ENCODE measurements at places on chromosomes 11 and 22.

DNA sequence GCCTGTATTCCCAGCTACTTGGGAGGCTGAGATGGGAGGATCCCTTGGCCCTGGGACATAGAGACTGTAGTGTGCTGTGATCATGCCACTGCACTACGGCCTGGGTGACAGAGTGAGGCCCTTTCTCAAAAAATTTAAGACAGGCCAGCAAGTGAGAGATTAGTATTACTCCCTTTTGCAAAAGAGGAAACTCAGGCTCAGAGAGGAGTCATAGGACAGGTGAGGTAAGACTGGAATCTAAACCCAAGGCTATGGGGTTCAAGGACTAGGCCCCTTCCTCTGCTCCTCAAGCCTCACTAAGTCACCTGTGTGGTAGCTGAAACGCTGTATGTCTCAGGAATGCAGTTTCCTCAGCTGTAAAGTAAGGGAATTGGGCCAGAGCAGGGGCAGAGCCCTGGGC, 1.6 kb upstream of the P2RY2 start:
- DNase-seq, result no peak

GRCh38 chr22:28935713-28936112, 52.3 kb downstream of the ZNRF3 start:
- peak; percentile 29 for DNase-seq

DNA sequence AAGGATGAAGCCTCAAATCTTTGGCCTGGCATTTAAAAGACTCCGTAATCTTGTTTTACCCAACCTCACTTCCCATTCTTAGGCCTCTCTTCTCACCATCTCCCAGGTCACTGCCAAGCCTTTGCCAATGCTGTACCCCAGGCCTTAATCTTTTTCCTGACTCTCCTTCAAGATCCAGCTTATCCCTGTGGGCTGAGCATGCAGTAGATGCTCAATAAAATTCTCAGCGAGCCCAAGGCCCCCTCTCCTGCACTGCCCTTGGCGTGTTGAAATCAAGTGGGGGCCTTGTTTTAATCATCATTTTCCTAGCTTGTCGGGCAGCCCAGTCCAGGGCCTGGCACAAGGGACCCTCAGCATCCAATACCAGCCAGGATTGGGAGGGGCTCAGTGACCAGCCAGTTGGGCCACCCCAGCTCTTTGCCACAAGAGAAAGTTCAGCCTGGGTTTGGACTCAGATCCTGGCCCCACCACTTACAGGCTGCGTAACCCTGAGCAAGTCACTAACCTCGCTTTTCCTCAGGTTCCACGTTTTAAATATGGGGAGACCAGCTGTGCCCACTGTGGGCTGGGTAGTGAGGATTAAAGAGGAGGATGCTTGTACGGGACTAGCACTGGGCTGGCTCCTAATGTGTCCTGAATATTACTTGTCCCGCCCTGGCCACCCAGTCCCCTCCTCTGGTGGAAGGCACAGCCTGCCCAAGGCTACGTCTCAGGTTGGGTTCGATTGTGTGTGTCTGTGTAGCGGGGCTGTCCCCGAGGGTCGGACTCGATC, 943 bp upstream of the YWHAH start:
- DNase-seq, result no peak

DNA sequence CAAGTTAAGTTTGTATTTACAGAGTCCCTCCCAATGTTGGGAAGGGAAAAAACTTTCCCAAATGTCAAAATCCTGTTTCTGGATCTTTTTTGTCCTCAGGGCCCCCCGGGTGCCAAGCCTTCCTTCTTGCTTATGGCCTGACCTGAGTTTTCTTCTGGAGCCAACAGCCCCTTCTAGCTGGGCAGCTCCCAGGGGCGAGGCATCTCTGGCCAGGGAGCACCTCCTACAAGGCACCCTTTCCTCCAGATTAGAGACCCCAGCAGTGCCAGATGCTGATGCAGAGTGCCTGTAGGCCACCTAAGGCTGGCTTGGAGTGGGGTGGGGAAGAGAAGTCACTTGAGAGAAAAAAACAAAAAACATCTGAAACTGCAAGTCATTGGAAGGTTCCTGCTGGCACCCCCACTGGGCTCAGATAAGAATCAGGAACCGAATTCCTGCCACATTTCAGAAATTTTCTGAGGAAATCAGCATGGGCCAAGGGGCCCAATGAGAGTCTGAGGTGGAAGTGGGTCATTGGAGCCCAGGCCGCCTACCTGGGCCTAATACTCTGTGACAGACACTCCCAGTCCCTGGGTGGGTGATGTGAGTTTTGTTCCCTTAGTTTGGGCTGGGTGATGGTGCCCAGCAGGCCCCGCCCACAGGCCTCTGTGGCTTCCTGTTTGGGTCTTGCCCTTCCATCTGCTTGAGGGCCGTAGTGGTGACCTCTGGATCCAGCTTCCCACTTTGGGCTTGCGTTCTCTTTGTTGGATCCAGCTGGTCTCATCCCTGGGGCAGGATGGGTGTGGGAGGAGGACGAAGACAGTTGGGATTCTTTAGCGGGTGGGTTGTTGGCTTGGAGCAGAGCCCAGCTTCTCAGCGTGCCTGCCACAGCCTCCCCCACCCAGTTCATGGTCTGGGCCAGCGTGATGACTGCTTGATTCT, 40.6 kb downstream of the PARVA start:
- DNase-seq, result peak; percentile 57

DNA sequence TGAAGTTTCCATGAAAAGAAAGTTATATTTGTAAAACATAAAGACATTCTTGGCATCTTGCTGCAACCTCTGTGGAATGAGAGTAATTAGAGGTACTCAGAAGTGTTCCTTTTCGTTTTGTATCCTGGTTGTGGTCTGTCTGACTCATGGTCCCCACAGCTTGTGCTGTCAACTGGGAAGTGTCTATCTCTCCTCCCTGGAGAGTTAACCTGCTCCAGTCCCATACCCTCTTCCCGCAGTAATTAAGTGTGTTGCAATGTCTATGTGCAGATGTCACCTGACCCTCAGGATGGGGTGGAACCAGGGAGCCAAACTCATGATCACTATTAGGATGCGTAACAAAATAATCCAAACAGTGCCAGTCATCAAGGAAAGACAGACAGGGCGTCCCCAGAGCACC, 23.0 kb upstream of the ZDHHC13 start:
- peak; percentile 40 for DNase-seq

- DNase-seq, result peak; percentile 82
These were observed 6.4 kb downstream of the TP53I11 start for GRCh38 chr11:44944181-44944852.

DNA sequence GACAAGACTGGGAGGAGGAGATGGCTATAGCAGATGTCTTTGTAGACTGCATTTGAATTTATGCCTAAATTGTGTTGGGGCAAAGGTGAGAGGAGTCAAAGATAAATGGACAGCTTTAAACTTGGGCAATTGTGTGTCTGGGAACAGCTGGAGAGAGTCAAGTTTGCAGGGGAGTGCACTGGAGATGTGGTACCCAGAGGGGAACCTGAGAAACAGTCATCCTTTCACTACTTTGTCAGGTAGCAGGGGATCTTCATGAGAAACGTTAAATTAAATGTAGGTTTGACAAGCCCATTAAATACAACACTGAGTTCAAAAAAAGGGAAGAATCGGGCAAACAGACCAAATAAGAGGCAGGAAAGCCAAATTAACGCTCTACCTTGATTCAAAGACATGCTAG, 277.7 kb downstream of the OPCML start:
- DNase-seq, result no peak

DNA sequence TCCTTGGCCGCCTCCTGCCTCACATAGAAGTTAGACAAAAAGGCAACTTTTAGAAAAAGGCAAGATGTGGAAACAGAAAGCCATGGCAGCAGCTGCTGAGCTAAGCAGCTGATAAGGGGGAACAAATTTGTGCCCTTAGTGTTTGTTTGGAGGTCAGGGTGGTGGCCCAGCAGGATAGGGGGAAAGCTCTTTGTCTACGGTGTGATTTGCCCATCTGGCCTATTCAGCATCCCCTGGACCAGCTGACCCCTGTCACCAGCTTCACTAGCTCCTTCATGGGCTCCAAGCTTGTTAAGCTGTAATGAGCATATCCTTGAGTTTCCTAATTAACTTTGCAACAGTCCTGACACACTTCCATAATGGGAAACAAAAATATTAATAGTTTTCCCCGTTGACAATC, 5.9 kb upstream of the ME3 start:
- DNase-seq, result peak; percentile 49

DNA sequence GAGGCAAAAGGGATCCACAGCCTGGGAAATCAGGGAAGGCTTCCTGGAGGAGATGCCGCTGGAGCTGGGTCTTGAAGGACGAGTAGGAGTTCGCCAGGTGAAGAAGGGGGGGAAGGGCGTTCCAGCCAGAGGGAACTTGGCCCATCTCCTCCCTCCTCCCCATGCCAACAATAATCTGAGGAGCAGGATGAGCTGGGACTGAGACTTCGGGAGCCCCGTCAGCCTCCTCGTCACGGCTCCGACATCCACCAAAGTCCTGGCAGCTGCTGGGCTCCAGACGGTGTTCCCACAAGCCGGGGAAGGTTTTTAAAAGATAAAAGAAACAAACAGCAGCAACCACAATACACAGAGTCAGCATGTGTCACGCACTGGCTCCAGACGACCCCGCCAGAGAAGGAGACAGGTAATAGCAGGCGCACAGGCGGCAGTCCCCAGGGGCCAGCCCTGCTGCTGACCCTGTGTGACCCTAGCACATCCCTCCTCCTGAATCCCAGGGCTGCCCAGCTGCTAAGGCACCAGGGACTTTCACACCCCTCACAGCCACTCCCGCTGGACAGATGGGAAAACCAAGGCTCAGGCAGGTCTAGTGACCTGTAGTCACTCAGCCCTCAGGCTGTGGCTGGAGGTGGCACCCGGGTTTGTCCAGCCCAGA, 37.3 kb downstream of the NUP50 start:
- DNase-seq, result peak; percentile 40

GRCh38 chr11:112665291-112665690, 295.9 kb upstream of the NCAM1 start:
- no peak for DNase-seq

- DNase-seq, result peak; percentile 62
These were observed 25.5 kb downstream of the PTPRJ start for GRCh38 chr11:48005831-48006270.

DNA sequence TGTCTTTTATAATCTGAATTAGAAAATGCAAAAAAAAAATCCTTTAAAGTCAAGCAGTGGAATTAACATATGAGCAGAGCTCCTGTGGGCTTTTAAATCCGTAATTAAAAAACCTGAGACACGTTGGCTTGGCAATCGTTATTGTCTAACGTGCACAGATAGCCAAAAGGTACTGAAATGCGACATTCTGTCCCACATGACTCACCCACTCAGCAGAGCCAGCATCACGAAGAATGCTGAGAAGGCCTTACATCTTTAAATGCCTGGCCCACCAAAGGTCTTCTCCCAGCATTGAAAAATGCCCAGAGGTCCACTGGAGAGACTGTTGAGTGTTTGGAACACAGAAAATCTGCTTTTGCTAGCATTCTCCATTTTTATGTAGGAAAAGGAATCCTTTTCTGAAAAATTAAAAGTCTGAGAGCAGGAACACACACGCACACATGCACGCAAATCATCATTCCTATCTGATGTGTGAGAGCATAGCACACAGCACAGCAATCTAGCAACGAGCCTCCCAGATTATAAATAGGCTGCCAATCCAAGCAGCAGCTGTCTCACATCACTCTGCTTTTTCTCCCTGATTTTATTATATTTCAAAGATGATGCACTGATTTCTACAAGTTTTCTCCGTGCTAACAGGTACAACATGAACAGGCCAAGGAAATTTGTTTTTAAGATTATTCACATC, 94.5 kb downstream of the PHF21A start:
- DNase-seq, result no peak

DNA sequence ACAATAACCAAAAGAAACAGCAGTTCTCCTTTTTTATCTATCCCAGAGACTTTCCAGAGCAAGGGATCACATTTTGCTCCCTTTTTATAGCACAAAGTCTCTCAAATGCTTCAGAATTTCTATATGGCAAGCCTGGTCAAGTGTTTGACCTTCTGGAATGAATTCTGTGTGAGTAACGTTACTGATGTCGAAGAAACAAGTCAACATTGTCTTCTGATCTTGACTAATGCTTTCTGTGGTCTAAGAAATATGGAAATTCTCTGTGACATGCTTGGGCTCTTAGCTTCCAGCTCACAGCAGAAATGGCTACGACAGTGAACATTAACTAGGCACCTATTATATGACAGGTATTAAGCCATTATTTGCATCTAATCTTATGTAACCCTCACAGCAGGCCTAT, 411.7 kb downstream of the CADM1 start:
- no peak for DNase-seq

DNA sequence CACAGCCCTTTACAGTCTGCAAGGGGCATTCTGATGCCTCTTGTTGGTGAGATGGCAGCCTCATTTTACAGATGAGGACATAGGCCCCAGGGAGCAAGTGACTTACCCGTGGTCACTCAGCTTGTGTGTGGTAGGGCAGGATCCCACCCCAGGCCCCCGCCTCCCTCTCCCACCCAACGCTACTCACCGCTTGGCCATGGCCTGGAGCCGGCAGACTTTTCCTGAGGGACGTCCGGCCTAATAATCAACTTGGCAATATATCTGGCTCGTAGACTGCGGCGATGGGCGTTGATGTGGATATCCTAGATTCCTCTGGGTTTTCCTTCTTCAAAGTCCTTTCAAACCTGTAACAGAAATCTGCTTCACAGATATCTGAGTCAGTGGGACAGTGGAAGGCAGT, 57.1 kb downstream of the ARHGAP8 start:
- no peak for DNase-seq

DNA sequence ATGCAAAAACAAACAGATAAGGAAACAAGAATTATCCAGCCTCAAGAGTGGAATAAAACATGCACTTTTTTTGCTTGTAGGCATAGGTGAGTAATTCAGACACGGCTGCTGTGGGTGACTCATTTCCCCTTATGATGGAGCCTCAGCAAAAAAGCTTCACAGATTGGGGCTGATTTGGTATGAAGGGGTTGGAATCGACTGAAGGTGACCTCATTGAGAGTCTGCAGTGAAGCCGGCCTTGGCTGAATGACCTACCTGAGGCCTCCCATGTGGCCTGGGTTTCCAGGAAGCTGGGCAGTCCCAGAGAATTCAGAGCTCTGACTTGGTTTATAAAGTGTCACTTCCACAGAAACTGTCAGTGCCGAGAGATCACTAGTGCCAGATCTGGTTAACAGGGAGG, 34.2 kb upstream of the VPREB1 start:
- no peak for DNase-seq

GRCh38 chr11:130979386-130979972, 63.2 kb upstream of the SNX19 start:
- peak; percentile 51 for DNase-seq

DNA sequence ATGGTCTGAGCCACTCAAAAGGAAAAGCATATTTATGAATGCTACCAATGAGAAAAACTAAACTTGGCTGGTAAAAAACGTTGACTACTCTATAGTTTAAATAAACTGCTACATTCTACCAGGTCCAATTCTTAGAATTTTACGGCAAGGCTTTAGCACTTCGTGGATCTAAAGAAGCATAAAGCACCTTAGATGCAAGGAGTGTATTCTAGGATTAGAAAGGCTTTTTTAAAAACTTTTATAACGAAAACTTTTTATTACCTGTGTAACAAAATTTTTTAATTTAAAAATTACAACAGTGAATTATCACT, 13.9 kb downstream of the PHF21A start:
- no peak for DNase-seq

GRCh38 chr11:119422809-119423508, at the start of gene THY1:
Gene THY1 (minus strand): TSS chr11:119423172. CDS start chr11:119420905, 2,267 bp downstream.
- DNase-seq, result peak; percentile 73

Data from NCI-H69 (cell line).